ENCODE measurements at places on chromosomes 11 and 22.

DNA sequence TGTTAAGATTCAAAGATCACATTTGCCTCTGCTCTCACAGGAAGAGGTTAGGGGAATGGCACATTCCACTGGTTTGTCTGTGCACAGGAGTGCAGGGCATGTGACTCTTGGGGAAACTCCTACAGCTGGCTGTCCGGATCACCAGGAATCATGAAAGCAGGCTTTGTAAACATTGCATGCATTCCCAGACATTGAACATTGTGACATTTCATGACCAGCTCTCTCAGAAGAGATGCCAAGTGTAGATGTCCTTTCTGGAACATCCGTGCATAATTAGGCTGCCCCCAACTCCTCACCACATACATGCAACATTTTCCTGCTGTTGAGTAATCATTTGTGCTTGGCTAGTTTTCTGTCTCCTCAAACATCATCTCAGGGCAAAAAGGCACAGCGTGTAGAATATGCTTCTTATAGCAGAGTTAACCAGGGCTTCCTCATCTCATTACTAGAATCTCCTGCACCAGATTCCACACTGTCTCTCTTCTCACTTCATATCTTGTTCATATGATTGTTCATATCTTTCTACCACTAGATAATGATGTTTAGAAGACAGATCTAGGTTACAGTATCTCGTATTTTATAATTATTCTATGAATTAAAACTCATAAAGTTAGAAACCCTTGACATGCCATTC, 694.7 kb downstream of the NTM start:
- DNase-seq = no peak

GRCh38 chr22:24335496-24335895, 64.9 kb downstream of the SPECC1L start:
- DNase-seq = no peak

DNA sequence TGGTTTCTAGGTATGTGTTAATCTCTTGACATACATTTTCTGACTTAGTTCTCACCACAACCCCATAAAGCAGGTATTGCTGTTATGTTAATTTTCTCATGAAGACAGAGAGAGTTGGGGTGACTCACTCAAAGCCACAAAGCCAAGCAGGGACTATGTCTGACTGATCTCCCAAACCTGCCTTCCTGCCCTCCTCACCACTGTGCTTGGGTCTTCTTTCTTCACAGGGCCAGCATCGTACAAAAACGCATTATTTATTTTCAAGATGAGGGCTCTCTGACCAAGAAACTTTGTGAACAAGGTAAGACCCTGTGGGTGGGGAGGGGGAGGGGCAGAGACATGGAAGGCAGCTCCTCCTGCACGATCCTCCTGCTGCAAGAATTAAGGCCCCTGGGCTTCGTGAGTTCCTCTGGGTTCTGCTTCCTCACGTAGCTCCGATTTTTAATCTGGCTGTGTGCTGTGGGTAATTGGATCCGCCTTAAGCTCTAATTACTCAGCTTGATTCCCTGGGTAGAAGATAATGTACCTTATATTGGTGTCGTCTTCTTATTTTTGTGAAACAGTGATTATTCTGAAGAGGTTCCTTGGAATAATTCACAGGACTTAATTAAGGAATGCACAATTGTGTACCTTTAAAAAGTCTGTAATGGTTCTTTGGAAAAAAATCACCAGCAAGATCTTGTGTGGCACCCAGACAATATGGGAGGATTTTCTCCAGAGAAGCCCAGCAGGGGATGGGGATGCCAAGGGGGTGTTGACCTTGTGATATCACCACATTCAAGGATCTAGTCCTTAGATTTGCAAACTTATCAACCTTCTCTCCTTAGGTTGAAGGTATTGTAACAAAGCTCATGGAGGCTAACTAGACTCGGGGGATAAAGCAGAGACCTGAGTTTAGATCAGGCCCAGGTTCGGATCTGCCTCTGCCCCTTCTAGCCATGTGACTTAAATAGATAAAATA, 112.9 kb downstream of the SPON1 start:
- no peak for DNase-seq

DNA sequence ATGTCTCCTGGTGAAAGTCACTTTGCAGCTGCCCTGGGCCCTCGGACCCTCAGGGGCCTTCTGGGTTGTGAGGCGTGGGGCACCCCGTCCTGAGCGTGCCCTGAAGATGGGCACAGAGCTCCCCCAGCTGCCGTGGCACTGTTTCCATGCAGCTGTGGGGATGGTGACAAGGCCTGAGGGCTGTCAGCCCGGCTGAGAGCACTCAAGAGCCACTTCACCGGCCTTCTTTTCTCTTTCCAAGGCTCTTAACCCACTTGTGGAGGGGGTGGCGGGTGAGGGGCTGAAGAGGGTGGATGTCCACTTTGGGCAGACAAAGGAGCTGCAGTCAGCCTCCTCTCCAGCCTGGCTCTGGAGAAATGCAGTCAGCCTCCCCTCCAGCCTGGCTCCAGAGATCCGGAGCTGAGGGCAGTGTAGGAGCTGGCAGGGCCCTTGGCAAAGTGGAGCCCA, 239.5 kb downstream of the ST3GAL4 start:
- DNase-seq = no peak

DNA sequence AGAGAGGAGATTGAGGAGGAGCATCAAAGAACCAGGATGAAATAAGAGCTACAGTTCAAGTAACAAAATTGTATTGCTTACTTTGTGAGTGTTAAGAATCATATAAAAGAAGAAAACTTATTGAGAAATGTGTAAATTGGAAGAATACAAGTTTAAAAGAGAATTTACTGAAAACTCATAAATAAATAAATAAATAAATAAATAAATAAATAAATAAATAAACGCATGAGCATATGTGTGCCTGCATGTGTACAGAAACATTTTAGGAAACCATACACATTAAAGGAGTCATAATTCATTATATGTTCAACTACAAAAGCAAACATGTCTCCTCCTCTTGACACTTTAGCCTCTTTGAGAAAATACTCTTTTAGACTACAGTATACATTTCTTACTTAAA, 42.6 kb downstream of the CNTN5 start:
- no peak for DNase-seq

GRCh38 chr11:72838691-72839305, 24.6 kb downstream of the ATG16L2 start:
- no peak for DNase-seq

DNA sequence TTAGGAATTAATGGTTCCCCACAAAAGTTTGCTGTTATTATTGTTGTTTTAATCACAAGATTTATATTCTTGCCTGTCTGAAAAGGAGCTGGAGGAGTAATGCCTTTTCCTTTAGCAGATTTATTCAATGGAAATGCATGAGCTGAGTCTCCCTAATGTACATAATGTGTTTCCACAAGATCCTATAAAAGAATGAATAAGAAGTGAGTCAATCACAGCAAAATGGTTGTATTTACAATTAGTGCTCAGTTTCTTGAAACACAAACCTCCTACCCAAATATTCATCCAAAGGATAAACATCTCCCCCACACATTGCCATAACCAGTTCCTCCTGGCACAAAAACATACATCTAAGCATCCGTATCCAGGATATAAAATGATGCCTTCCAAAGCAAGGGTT, 33.3 kb downstream of the ME3 start:
- no peak for DNase-seq

DNA sequence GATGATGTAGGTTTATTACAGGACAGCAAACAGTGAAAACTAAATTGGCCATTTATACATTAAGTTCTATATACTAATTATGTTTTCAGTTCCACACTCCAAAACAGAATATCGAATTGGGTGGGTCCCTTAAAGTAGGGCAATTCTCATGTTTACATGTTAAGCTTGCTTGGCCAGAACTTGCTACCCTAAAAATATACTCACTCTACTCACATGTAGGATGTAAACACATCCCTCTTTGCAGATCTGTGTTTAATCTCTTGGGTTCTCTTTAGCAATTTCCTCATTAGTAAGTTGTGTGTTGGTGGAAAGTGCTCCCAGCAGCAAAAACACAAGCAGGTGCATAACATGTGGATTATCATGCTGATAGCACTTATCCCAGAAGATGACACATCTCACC, 22.6 kb upstream of the DDX6 start:
- DNase-seq = no peak

DNA sequence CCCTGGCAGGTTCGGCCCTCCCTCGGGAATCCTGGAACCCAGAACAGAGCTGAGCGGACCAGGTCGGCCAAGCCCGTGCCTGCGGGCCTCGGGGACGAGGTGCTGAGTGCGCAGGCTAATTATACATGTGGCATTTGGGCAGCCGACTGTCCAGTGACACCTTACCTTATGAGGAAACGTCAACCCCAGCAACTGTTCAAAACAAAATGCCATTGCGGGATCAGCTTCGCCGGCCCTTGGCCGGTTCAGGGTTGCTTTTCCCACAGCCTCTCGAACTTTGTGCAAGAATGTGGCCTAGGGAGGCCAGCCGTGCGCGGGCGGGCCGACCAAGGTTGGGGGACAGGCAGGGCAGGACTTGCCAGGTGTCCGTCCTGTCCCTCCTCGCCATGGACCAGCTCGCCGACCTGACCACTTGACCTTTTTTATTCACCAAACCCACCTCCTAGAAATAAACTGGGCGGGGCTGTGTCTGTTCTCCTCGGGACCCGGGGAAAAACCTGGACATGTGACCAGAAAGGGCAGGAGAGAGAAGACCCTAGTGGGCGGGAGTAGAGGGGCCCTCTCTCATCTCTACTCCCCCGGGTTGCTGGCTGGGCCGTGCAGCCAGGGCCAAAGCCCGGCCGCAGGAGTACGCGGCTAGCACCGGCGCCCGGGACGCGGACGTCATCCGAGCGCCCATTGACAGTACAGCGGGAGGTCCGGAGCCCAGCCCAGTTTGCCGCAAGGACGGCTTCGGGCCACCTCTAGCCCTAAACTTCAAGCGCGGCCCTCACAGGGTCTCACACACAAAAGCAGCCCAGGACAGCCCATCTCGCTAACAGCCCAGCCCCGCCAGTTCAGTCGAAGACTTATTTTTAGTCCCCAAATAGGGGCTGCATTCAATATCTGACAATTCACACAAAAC, 134.3 kb upstream of the C11orf58 start:
- no peak for DNase-seq

- no peak for DNase-seq
Observed at GRCh38 chr11:7170431-7170830, 81.3 kb upstream of the SYT9 start.

DNA sequence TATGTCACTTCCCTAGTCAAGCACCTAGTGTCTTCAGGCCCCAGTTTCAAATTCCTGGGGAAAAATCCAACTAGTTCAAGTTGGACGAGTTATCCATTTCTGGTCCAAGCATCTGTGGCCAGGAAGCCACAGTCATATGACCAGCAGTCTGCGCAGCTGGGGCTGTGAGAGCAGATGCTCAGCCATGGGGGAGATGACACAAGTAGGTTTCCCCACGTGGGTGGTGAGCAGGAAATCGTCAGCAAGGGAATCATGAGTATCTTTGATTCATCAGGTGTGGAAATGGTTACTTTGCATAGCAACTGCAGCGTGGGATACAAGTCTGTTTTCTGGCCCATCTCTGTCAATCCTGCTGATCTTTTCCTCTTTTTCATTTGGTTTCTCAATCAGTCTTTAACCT, 185.3 kb downstream of the C11orf91 start:
- no peak for DNase-seq

DNA sequence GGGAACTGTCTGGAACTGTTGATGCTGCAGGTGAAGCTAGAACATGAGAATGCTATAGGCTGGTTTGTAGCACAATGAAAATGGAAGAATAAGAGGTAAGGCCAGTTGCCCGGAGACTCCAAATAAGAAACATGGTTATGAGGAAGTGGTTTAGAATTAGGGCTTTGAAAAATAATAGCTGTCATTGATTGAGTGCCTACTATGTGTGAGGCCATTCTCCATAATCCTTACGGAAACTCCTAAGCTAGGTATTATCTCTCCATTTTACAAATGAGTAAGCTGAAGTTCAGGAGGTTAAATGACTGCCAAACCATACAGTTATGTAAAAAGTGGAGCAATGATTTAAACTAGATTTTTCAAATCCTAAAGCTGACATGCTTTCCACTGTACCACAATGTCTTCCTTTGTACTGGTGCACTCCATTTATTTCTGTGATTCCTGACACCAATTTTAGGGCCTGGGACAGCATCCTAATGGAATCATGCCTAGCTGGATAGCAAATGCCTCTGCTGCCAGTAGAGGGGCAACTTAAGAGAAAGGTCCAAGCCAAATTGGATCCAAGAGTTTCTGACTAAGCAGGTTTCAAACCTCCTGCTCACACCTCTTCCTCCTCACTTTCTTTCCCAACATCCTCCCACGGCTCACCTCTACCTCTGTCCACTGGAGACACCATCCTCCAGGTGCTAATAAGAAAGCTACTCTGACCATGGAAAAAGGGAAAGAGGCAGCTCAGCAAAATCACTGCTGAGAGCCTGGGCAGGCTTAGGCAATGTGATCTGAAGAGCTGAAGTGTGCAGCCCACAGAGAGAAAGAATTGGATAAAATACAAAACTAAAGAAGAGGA, 46.9 kb upstream of the PICALM start:
- no peak for DNase-seq

DNA sequence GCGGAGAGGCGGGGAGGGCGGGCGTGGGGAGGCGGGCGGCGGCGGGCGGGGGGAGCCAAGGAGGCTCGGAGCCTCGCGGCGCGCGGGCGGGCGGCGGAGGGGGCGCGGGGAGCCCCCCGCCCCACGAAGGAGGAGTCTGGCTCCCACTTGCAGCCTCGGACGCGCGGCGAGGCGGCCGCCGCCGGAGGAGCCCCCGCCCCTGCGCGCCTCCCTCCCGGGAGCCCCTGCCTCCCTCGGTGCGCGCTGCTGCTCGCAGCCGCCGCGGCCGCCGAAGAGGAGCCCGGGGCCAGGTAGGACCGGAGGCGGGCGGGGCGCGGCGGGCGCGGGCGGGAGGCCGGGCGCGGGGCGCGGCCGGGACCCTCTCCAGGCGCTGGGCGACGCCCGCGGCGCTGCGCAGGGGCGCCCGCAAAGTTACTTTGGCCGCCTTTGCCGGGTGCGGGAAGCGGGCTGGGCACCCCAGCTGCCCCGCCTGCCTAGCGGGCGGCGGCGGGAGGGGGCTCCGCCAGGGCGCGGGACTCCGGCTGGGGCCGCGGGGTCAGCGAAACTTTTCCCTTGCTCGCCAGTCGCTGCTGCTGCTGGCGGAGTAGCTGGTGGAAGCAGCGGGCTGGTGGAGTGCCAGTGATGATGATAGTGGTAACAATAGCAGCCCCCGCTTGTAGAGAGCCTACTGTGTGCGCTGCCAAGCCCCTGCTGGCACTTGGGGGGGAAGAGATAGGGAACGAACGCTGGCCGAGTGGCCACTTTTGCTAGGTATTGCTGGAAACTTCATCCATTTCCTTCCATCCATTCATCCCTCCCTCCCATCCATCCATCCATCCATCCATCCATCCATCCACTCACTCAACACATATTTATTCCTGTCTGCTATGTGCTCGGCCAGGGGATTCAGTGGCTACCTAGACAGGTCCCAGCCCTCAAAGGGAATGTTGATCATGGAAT, at the start of gene MPPED1:
TSS of gene MPPED1 (plus strand) at position 146 of the 939 bp plus-strand sequence. CDS start 12,972 bp downstream, outside the sequence.
- no peak for DNase-seq

GRCh38 chr11:37727371-37727770, 1129.3 kb upstream of the RAG2 start:
- DNase-seq = no peak

Measured in CD14-positive monocyte (primary cell).